Activated T-cell treated with anti-CD3 and anti-CD28 coated beads, Interleukin-2, amount 50 U/mL, for 48 hours (primary cell): ENCODE measurements at places on chromosomes 6 and 20.

GRCh38 chr20:31661625-31662371 is 24.1 kb downstream of the COX4I2 start:
- peak; percentile 85 for DNase-seq

DNA sequence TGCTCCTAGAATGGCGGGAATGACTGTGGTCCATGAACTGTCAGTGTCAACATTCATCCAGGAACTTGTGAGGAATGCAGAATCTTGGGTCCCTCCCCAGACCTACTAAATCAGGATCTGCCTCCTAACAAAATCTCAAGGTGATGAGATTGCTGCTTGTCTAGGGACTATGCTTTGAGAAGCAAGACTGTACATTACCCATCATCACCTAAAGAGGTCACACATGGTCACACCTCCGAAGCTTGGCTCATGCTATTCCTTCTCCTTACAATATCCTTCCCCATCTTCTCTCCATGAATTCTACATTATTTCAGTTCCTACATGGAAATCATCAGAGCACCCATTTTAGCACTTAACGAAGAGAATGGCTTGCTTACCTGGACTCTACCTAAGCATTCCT is 102.3 kb upstream of the JARID2 start:
- DNase-seq: no peak

DNA sequence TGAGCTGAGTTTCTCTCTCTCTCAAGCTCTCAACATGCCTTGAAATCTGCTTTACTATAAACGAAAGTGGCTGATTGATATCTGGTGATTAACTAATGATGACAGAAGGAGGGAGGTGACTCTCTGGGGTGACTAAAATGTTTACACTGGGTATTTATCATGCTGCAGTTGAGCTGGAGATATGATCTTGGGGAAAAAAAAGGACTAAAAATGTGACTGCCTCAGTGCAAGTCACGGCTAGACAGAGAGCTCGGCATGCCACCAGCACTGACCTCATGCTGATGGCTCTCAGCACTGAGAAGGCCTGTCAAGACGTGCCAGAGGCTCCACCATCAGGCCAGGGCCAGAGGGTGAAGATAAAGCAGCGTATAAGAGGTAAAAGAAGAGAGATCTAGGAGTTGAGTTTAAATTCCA is 103.1 kb upstream of the SPACA1 start:
- DNase-seq: no peak

DNA sequence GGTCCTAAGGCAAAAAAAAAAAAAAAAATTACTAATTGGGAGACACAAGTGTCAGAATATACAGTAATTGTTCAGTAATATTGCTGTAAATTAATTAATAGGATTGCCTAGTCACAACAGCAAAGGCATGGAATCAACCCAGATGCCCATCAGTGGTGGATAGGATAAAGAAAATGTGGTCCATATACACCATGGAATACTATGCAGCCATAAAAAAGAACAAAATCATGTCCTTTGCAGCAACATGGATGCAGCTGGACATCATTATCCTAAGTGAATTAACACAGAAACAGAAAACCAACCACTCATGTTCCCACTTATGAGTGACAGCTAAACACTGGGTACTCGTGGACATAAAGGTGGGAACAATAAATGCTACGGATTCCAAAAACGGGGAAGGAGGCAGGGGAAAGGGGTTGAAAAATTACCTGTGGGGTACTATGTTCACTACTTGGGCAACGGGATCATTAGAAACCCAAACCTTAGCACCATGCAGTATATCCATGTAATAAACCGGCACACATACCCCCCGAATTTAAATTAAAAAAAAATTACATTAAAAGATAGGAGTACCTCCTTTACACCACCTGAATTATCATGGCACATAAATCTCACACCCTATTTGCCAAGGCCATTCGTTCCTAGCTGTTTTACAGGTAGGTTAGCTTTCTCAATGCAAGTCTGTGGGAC is 689 bp upstream of the PFDN4 start:
- no peak for DNase-seq

GRCh38 chr6:121823437-121823851 is 388.0 kb downstream of the GJA1 start:
- DNase-seq: no peak

DNA sequence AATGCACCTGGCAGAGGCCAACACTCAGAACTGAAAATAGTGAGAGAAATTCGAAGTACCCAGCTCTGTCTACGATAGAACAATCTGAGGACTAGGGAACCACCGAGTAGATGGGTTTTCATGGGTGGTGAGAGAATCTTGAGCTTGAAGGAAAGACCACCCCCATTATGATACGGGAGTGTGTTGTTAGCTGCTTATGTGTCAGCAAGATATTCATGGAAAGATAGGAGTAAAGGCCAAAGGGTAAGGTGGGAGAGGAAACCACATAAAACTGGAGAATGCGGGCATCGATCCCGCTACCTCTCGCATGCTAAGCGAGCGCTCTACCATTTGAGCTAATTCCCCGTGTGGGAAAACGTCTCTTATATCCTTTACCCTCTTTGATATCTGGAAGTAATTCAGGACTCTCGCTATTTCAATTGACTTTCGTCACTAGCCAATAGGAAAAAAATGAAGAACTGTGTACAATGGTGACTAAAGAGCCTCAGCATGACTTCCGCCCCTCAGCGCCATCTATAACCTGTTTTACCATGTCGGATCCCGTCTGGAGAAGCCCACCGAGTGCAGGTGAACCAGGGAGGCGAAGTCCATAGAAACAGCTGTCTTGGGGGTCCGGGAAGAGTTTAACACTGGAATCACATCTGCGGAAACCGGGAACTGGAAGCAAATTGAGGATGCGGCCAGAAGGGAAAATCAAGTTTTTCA is 25.0 kb upstream of the ABT1 start:
- DNase-seq: peak; percentile 79

GRCh38 chr6:155580904-155581303 is 125.3 kb upstream of the NOX3 start:
- DNase-seq: no peak

DNA sequence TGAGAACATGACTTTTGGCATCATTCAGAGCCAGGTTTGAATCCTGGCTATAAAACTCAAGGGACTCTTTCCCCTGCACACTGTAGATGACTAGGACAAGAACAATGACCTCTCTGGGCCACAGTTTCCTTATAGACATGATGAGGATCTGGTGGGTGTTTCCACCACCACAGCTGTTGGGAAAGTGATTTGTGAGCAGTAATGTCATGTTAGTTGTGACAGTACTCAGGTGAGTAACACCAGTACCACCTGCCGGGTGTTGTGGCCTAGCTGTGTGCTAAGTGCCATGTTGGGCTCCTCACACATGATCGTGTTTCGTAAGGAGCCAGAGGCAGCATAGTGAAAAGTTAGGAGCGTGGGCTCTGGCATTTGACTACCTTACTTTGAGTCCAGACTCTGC is 24.1 kb downstream of the HM13 start:
- no peak for DNase-seq

DNA sequence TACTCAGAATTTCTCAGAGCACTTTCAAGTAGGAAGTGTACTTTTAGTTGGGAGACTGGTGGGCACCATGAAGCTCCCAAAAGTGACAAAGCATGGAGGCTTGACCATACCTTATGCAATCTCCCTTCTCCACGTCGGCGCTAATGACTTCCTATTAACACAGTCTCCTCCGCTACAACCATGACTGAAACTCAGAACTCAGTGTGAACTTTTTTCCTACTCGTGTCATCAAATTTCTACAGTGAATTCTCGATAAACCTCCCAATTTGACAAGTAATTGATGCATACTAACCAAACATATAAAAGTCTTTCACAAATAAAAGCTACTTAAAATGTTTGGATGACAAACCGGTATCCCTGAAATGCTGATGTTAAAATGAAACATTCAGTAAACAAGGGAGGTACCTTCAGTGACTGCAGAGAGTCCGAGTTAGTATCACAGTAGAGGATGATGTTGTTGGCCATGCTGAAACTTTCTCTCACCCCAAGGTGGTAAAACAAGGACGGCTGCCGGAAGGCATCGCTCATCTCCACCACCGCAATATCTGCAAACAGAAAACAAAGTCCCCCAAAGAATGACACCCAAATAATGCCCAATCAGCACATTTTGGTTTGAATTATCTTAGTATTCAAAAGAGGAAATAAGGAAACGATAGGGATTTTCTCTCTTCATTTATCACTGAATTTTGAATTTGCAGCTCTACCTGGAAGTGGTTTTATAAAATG is 72.1 kb downstream of the MAP3K5 start:
- DNase-seq: no peak

DNA sequence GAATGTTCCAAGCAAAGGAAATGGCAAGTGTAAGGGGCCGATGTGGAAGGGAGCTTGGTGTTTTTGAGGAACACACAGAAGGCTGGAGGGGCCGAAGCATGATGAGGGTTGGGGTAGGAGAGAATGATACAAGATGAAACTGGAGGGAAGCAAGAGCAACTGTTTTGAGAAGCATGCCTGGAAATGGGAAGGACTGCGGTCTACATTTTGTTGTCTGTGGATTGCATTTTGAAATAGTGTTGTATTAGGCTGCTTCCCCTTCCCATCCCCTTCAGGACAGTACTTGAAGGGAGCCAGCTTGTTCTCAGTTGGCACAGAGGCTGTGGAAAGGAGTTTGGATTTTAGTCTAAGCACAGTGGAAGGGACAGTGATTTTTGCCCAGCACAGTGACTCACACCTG is 2.2 kb downstream of the TM9SF4 start:
- no peak for DNase-seq

GRCh38 chr6:105645958-105646357 is 243.1 kb upstream of the PREP start:
- DNase-seq: peak; percentile 45

DNA sequence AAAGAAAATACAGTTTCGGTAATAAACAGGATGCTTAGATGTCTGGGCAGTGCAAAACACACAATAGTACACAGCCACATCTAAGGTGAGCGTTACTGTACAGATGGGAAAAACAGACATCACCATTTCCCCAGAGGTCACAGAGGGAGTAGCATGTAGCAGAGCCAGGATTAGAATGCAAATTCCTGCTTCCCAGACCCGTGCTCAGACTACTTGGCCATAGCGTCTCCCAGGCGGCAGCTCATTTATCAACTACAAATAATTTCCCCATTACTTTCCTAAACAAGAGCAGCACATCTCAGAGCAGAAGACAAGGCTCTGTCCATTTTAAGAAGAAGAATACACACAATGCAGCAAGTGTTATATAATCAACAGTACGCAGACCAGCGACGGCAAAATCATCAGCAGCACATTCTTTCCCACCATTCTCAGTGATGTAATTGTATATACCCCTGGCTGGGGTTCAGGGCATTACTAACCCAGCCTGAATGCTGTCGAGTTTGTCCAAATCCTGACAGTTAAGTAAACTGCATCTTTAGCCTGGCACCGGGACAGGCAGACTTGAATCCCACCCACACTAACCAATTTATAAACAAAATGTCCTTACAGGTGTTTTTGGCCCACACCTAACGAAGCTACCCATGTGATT is 61.9 kb downstream of the CNKSR3 start:
- DNase-seq: no peak

DNA sequence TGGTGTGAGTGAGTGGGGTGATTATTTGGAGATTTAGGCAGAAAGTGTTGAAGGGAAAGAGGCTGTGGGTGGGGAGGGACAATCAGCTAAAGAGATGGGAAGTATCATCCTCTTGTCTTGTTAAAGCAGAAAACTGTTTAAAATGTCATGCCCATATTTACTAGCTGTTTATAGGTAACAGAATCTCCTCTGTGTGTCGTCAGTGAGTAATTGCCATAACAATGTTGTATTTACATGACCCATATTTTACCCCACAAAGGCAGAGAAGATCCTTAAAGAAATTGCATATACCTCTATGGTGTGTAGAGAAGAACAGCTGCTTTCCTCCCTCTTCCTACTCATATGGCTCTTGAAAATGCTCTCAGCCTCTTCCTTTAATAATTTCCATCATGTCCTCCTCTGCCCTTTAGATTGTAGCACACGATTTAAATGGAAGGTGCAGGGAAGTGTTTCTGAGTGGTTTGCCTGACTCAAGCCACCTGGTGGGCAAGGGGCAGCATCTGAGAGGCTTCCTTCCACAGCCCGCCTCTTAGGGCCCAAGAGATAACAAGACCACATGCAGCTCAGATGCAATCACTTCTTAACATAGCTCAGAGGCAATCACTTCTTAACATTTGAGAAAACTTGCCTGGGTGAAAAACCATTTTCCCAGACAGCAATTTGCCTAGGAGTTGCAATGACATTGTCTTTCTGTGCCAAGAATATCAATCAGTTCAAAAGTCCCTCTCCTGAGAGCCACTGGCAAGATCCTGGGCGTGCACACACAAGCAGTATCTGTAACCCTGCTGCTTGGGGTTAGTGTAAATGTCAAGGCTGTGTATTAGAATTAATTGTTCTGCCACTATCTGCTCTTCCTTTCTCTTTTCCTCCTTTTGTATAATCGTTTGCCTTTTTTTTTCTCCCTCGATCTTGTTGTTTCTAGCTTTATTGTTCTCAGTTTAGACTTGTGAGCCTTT is 44.1 kb upstream of the EDN1 start:
- no peak for DNase-seq
